ENCODE measurements at places on chromosomes 7 and 10. TPM values are rescaled to one million over a fixed set of nuclear protein-coding genes. Genes with fewer than 3 reads are reported as not detected.

DNA sequence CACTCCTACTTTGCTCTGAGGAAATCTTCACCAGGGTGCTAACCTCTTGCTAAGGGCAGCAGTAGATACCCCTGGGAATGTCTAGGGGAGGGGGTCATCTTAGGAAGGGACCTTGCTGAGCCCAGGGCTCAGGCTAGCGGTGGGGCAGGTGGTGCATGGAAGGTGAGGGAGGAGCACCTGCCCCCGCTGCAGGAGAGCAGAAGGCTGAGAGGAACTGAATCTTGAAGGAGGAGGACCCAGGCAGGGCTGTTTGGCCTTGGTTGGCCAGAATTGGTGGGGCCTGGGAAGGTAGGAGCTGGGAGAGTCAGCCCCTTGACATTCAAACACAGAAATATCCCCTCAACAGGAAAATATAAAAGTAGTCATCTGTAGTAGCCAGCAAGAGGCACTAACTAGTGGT, 7.0 kb downstream of the CALHM3 start:
- no peak overlapping the region for H3K4me3 ChIP-seq
- no peak for DNase-seq
- H3K4me1 ChIP-seq: peaks cover 8% of the 10 kb centered on the region
- H3K36me3 ChIP-seq: no peaks in the 10 kb centered on the region
- no peaks in the 10 kb centered on the region for H3K27me3 ChIP-seq
- H3K27ac ChIP-seq: no peak overlapping the region

- peaks cover 36% of the 10 kb centered on the region for H3K4me1 ChIP-seq
- no peak overlapping the region for H3K4me3 ChIP-seq
- H3K27me3 ChIP-seq: no peaks in the 10 kb centered on the region
- no peak overlapping the region for H3K27ac ChIP-seq
Observed at GRCh38 chr7:98249106-98249505, 2.9 kb downstream of the TECPR1 start.

DNA sequence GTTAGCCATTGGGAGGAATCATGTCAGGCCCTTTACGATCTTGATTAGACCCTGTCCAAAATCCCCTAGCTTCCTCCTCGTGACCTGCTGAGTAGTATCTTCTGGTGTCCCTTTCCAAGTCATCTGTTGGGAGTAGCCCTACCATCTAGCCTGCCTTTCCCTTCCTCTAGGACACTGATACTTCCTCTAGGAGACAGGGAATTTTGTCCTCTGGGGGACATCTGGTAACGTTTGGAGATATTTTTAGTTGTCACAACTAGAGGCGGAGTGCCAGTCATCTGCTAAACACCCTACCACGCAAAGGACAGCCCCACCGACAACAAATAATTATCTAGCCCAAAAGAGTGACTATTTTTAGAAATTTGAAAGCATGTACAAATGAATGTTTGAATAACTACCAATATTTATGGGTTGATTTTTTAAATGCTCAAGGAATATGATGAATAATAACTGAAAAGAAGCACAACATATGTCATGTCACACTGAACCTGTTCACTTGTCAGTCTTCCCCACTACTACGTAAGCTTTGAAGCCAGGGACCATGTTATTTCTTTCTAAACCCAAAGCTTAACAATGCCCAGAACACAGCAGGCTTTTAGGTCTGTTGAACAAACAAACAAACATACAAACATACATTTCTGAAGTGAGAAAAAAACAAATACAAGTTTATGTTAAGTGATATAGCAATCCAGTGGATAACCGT, 105.9 kb downstream of the ARHGAP12 start:
- no peak overlapping the region for H3K27ac ChIP-seq
- H3K4me1 ChIP-seq: no peaks in the 10 kb centered on the region
- H3K36me3 ChIP-seq: peaks cover 24% of the 10 kb centered on the region
- H3K27me3 ChIP-seq: no peaks in the 10 kb centered on the region
- DNase-seq: no peak

Gene HOXA10
- 19.6 TPM for total RNA-seq

GRCh38 chr10:25959540-25960232, 25.7 kb downstream of the MYO3A start:
- no peaks in the 10 kb centered on the region for H3K4me1 ChIP-seq
- no peaks in the 10 kb centered on the region for H3K36me3 ChIP-seq
- no peak for DNase-seq
- no peak overlapping the region for H3K27ac ChIP-seq

Gene HOXA4
- 2.0 TPM for total RNA-seq

DNA sequence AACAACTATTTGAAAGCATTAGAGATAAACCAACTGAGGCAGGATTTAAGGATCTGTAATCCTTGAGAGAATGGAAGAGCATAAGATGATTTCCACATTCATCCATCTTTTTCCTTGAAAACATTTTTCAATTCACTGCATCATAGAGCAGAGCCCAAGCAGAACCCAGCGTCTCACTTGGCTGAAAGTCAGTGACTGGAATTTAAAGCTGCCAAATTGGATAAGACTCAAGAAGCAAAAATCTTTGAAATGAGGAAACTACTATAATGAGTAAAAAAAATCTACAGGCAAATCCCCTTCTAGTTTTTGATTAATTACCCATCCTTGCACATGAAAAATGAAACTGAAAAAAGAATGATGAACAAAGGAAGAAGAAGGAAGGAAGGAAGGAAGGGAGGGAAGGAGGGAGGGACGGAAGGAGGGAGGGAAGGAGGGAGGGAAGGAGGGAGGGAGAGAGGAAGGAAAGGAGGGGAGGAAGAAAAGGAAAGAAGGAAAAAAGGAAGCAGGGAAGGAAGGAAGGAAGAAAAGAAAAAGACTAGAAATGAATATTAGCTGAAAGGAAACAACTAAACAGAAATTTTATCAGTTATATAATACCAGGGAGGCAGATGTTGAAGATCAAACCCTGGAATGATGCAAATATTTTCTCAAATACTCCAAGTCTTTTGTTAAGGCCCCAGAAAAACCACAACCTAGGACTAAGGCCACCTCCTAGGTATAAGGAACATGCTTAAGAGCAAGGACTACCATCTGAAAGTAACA, 336.3 kb upstream of the MAGI2 start:
- H3K4me3 ChIP-seq: no peak overlapping the region
- no peaks in the 10 kb centered on the region for H3K36me3 ChIP-seq
- no peak for DNase-seq
- no peaks in the 10 kb centered on the region for H3K4me1 ChIP-seq

GRCh38 chr10:94397549-94398370, 4.6 kb upstream of the TBC1D12 start:
- H3K27me3 ChIP-seq: no peaks in the 10 kb centered on the region
- H3K4me1 ChIP-seq: peaks cover 4% of the 10 kb centered on the region

GRCh38 chr10:15801147-15801546, 59.2 kb downstream of the MINDY3 start:
- no peaks in the 10 kb centered on the region for H3K27me3 ChIP-seq
- H3K36me3 ChIP-seq: no peaks in the 10 kb centered on the region
- no peak overlapping the region for H3K4me3 ChIP-seq
- no peak overlapping the region for H3K27ac ChIP-seq
- DNase-seq: no peak

GRCh38 chr10:11517150-11517549, 94.3 kb downstream of the USP6NL start:
- no peak overlapping the region for H3K4me3 ChIP-seq
- no peak overlapping the region for H3K27ac ChIP-seq
- no peak for DNase-seq
- H3K36me3 ChIP-seq: no peaks in the 10 kb centered on the region
- H3K4me1 ChIP-seq: no peaks in the 10 kb centered on the region

DNA sequence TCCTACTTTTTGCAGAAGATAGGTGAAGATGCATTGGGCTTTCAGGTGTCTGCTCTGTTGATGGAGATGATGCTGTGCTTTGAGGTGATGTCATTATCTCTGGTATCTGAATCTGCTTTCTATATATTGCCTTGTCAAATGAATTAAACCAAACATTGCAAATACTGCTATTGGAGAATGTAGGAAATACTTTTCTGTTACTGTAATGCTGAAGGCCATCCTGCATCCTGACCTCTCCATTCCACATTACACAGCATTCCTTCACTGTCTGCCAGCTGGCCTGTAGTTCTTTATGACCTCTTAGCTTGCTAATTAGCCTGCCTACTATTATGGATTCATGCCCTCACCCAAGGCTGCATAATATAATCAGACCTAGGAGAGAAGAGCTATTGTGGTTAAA, 73.2 kb downstream of the VCL start:
- no peaks in the 10 kb centered on the region for H3K4me1 ChIP-seq
- H3K27me3 ChIP-seq: no peaks in the 10 kb centered on the region
- H3K27ac ChIP-seq: no peak overlapping the region
- no peak for DNase-seq

DNA sequence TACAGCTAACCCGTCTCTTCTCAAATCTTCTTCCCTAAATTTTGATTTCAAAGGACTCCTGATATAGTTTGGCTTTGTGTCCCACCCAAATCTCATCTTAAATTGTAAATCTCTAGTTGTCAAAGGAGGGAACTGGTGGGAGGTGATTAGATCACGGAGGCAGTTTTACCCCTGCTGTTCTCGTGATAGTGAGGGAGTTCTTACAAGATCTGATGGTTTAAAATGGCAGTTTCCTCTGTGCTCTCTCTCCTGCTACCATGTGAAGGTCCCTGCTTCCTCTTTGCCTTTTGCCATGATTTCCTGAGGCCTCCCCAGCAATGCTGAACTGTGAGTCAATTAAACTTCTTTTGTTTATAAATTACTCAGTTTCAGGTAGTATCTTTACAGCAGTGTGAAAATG, 269.3 kb downstream of the POLR1F start:
- H3K4me3 ChIP-seq: no peak overlapping the region
- H3K27ac ChIP-seq: no peak overlapping the region
- no peaks in the 10 kb centered on the region for H3K4me1 ChIP-seq

Gene DLX5
- not detected for total RNA-seq

GRCh38 chr10:15146366-15146765, 22.1 kb downstream of the NMT2 start:
- H3K27ac ChIP-seq: no peak overlapping the region
- no peaks in the 10 kb centered on the region for H3K36me3 ChIP-seq
- no peak for DNase-seq
- no peaks in the 10 kb centered on the region for H3K4me1 ChIP-seq
- H3K27me3 ChIP-seq: no peaks in the 10 kb centered on the region

Gene H2BK1
- total RNA-seq: 0.69 TPM

Gene GTPBP4
- total RNA-seq: 111 TPM

- H3K36me3 ChIP-seq: no peaks in the 10 kb centered on the region
- no peak overlapping the region for H3K27ac ChIP-seq
- no peak overlapping the region for H3K4me3 ChIP-seq
Observed at GRCh38 chr10:131146790-131147189, 164.7 kb downstream of the TCERG1L start.

GRCh38 chr10:121684276-121684675, 86.0 kb upstream of the FGFR2 start:
- no peaks in the 10 kb centered on the region for H3K36me3 ChIP-seq
- H3K27ac ChIP-seq: no peak overlapping the region
- no peaks in the 10 kb centered on the region for H3K4me1 ChIP-seq
- no peak overlapping the region for H3K4me3 ChIP-seq

Gene PNLIPRP3
- total RNA-seq: not detected

Gene FAM200A
- total RNA-seq: 4.7 TPM

Gene ADD3
- total RNA-seq: 41.1 TPM

GRCh38 chr7:159191236-159191635, 46.6 kb upstream of the VIPR2 start:
- no peaks in the 10 kb centered on the region for H3K4me1 ChIP-seq
- no peak overlapping the region for H3K4me3 ChIP-seq
- no peak for DNase-seq
- H3K27me3 ChIP-seq: 0 out of 2 replicates have a peak, but pooled peaks cover 4% of the 10 kb centered on the region
- H3K27ac ChIP-seq: no peak overlapping the region

GRCh38 chr7:12895296-12895695, 207.9 kb downstream of the ARL4A start:
- H3K4me1 ChIP-seq: no peaks in the 10 kb centered on the region
- H3K36me3 ChIP-seq: no peaks in the 10 kb centered on the region
- no peak overlapping the region for H3K4me3 ChIP-seq
- DNase-seq: no peak
- H3K27ac ChIP-seq: no peak overlapping the region

Gene PKD1L1
- 0.17 TPM for total RNA-seq

DNA sequence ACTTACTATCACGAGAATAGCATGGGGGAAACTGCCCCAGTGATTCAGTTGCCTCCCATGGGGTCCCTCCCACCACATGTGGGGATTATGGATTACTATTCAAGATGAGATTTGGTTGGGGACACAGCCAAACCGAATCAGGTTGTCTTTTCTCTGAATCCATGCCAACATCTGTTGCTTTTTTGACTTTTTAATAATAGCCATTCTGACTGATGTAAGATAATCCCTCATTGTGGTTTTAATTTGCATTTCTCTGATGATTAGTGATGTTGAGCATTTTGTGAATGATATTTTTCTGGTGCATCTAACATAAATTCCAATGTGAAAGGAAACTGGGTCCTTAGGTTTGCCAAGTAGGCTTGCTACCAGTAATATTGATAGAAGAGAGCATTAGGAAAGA, 69.0 kb upstream of the ARHGAP21 start:
- no peak overlapping the region for H3K4me3 ChIP-seq
- no peaks in the 10 kb centered on the region for H3K36me3 ChIP-seq
- H3K27me3 ChIP-seq: no peaks in the 10 kb centered on the region
- H3K4me1 ChIP-seq: no peaks in the 10 kb centered on the region
- DNase-seq: no peak
- H3K27ac ChIP-seq: no peak overlapping the region

- no peak for DNase-seq
- no peak overlapping the region for H3K4me3 ChIP-seq
- H3K36me3 ChIP-seq: no peaks in the 10 kb centered on the region
- H3K27ac ChIP-seq: no peak overlapping the region
- H3K27me3 ChIP-seq: no peaks in the 10 kb centered on the region
Observed at GRCh38 chr10:30928742-30929141, 102.9 kb downstream of the ZNF438 start.

DNA sequence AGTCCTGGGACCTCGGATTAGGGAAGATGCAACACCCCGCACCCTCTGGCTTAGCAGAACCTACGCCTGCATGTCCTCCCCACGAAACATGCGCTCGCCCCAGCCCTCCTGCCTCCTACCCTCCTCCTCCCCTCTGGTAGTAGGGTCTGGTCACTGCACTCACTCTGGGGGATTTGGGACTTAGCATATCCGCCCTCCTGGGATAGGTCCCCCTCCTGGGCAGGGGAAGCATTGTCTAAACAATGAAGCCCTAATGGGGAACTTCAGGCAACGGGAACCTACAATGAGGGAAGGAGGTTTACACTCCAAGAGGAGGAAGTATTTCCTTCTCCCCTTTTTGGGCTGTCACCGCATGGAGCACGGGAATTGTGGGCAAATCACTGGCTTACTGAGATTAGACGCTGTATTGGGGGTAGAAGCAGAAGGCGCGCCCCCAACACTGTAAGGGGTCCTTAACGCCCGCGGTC, 892 bp downstream of the CRHR2 start:
- no peaks in the 10 kb centered on the region for H3K36me3 ChIP-seq
- H3K27me3 ChIP-seq: peaks cover 45% of the 10 kb centered on the region
- DNase-seq: no peak

Measured in HCT116 (cell line).